ENCODE measurements at places on chromosomes 16 and 17.
A peak's percentile ranks its signal among the peaks of the same experiment; 100 is the strongest.

- DNase-seq, result no peak
Measured at GRCh38 chr16:83530293-83530692, 277.5 kb upstream of the HSBP1 start.

- no peak for DNase-seq
Measured at GRCh38 chr17:45332989-45333701, 16.3 kb upstream of the MAP3K14 start.

- DNase-seq, result no peak
Measured at GRCh38 chr17:10216213-10216938, 18.0 kb upstream of the GAS7 start.

DNA sequence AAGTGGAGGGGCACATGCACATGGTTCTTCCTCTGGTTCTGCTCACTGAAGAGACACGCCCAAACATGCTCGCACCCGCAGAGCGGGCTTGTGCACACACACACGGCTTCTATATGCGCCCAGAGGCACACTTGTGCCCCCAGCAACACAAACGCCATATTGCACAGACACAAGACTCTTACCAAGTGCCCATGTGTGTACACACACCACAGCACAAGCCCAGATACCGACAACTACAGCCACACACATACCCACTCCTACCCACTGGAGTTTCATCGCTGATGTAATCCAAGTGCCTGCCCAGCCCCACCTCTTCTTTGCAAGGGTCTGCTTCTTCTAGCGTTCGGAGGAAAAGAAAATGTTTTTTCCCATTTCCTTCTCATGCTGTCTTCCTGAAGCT lies 6.5 kb upstream of the PRR29 start:
- DNase-seq, result no peak

DNA sequence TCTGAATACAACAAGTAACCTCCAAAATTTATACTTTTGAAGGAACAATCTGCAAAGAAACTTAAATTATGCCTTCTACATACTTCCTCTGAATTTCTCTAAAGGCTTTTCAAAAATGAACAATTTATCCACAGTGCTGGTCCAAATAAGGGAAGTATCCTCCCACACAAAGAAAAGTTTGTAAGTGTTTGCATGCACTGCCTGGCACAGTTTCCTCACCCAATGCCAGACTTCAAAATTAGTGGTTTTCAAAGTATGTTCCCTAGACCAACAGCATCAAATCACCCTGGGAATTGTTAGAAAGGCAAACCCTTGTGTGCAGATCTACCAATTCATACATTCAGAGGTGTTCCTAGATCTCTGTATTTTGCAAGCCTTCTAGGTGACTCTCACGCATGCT lies 82.5 kb downstream of the PCTP start:
- DNase-seq, result no peak

DNA sequence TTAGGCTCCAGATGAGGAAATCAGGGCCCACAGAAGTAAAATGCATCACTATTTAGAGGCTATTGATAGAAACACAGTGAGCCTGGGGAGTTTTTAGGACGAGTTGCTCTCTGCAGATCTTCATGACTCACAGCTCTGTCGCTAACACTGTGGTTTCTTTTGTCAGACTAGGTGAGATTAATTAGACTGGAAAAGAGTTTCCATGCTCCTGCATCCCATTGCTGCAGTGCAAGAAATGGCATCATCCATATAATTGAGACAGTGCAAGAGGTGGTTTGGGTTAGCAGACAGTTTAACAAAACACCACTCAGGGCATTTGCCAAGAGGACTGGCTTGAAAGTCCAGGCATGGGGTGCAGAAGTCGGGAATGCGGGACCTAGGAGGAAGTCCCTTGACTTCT lies 198.8 kb upstream of the CACNG5 start:
- DNase-seq, result no peak

- peak; percentile 50 for DNase-seq
Measured at GRCh38 chr16:53089434-53090285, 34.9 kb downstream of the CHD9 start.

- DNase-seq, result no peak
Measured at GRCh38 chr17:4958102-4958501, 7.2 kb downstream of the ENO3 start.

GRCh38 chr17:55311767-55312375 lies 47.1 kb downstream of the HLF start:
- DNase-seq, result no peak

GRCh38 chr16:89599451-89599858 lies 14.0 kb upstream of the DPEP1 start:
- peak; percentile 3 for DNase-seq

DNA sequence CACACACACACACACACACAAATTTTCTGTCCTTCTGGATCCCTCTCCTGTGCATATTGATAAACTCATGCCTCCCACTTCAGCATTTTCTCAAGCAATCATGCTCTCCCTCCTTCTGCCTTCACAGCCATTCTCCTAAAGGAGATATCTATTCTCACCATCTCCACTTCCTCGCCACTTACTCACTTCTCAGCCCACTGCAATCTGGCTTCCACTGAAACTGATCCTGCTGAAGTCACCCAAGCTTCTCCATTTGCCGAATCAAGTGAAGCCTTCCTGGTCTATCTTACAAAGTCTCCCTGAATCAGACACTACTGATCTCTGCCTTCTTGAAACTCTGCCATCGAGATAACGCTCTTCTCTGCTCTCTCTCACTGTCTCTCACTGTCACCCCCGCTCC lies 54.0 kb upstream of the GNAO1 start:
- DNase-seq, result no peak

- DNase-seq, result no peak
Measured at GRCh38 chr17:28524476-28525424, 18.6 kb downstream of the FOXN1 start.

DNA sequence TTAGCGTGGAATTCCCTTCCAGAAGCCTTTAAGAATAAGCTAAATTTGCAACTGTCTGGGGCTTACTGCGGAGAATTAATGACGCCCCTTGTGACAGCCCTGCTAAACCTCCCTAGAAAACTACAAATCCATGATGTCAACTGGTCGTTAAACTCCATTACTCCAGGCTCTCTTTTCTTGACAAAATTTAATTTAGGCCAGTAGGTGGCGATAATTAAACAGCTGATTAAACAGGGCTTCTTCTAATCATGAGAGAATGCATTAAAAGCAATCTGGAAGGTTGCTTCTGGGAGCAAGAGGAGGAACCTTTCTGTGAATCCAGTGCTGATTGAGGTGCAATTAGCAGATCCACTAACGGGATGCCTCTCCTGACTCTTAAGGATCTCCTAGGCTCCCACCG lies 8.1 kb upstream of the NLRP1 start:
- peak; percentile 38 for DNase-seq

Data from NCI-H2081 (cell line).